ENCODE measurements at places on chromosomes 6 and 20.

DNA sequence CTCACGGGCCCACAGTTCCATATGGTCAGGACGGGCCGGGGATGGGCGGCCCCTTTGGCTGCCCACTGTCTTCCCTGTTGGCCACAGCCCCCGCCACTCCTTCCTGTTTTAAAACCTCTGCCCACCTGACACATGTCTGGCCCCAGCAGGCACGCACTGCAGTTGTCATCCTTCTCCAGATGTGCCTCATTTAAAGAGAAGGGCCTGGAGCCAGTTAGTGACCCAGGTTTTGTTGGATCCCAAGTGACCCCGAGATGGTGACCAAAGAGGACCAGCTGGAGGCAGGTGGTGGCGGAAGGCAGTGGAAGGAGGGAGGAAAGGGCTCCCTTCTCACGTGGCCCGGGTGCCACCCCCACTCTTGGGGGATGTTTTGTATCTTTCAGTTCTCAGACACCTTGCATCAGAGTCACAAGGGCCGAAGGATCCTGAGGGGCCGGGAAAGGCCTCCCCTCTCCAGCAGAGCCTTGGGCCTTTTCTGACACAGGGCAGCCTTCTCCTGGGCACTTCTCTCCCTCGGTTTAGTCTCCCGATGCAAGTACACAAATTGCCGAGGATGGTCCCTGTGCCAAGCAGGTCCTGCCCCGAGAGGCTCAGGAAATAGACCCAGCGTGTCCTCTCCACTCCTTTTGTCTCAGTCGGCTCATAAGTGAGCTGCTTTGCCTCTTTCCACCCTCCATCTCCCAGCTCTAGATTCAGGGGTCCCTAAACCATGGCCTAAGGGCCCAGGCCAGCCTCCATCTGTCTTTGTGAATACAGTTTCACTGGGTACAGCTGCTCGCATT lies 117.6 kb downstream of the SULF2 start:
- no peak for DNase-seq

GRCh38 chr20:40880063-40880728 lies 148.4 kb upstream of the TOP1 start:
- no peak for DNase-seq

DNA sequence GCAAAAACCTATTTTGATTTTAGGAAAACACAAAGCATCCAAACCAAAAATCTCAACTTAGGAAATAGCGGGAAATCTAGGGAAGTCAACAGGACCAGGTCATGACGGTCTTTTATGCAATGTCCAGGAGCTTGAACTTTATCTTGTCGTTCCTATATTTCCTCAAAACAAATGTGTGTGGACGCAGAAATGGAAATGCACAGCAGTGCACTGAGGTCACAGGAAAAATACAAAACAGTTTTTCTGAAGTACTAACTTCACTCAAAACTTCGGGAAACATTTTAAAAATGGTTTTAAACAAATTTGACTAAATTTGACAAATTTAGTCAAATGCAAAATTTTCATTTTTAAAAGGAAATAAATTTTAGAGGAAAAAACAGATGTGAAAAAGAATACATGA lies 5.5 kb upstream of the SLC17A2 start:
- DNase-seq = no peak

GRCh38 chr6:155319902-155320301 lies 5.6 kb upstream of the TFB1M start:
- DNase-seq = no peak

DNA sequence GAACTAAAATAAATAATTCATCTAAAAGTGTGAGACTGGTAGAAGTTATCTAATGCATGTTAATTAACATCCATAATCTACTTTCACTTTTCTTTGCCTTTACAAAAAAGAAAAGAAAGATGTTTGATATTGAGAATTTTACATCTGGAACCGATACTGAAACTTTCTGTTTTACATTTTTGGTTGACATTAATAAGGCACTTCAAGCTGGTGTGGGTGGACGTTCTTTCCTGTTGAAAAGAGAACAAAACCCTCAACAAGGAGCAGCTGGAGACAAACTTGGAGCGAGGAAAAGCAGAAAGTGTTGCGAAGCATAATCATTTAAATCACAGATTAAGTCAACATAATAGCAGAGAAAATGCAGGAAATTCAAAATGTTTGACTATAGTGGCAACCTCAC lies 575.2 kb upstream of the ADGRB3 start:
- no peak for DNase-seq

DNA sequence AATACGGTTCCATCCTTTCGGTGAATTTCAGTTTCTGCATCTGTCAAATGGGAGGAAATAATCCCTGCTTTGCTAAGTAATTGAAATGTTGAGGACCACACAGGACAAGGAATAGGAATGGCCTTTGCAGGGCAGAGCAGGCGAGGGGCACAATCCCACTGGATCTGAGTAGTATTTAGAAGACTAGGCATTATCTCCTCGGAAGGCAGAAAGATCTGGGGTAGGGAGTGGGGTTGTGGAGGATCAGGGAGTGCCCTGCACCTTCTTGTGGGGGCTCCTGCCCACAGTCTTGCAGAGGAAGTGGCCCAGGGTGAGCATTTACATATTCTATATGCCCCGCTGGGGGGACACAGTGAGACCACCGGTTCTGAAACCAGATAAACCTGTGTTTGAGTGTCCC lies 87.1 kb upstream of the SIRPA start:
- DNase-seq = no peak

GRCh38 chr6:166611631-166612030 lies 15.4 kb downstream of the RPS6KA2 start:
- DNase-seq = no peak

GRCh38 chr6:127971945-127972391 lies 71.1 kb upstream of the THEMIS start:
- DNase-seq = peak; percentile 47

- no peak for DNase-seq
These were observed 395.4 kb downstream of the ARHGAP18 start for GRCh38 chr6:129314575-129314974.

- no peak for DNase-seq
These were observed 491.8 kb downstream of the BTBD3 start for GRCh38 chr20:12409501-12409900.

- DNase-seq = no peak
These were observed 6.7 kb downstream of the BPIFA1 start for GRCh38 chr20:33242319-33243100.

GRCh38 chr6:16129623-16130401 lies 926 bp downstream of the MYLIP start:
- DNase-seq = no peak

DNA sequence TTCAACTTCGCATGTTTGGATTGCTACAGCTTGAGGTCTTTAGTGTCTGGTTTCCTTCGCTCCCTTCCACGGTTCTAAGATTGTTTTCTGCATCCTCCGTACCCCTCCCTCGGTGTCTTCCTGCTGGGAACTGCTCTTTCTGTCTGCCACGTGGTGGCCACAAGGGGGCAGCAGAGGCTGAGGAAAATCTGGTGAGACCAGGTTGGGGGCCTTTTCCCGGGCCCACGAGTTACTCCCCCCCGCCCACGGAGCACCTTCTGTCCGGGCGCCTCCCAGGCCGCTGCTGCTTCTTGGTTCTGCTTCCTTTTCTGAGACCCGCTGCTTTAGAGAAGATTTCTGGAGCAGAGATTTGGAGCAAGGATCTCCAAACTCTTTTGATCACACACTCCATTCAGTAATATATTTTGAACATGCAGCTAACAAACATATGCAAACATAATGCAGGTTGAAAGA lies 21.1 kb upstream of the NOTCH4 start:
- DNase-seq = no peak
